ENCODE measurements at places on chromosomes 1 and 21. TPM values are rescaled to one million over a fixed set of nuclear protein-coding genes. Genes with fewer than 3 reads are reported as not detected.

Gene RSPO1
- total RNA-seq = 7.9 TPM

Gene PLPPR5
- not detected for total RNA-seq

DNA sequence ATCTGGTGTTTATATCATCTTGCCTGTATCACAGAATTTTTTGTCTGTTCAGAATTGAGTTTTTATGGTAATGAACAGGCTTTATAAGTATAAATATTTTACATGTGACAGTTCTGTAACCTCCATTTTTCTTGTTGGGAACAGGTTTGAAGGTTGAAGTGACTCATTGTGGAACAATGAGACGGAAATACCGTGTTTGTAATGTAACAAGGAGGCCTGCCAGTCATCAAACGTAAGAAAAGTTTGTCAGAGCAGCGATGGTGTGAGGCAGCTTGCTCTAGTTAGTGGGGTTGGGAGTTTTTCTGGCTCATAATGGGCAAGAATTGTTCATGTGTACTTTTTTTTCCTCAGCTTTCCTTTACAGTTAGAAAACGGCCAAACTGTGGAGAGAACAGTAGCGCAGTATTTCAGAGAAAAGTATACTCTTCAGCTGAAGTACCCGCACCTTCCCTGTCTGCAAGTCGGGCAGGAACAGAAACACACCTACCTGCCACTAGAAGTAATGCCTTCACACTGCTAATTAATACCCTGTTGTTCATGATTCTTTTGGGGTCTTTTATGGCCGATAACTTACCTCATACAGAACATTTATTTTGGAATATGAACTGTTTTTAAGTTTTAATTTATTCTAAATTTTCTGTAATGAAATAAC is 75.2 kb upstream of the TEKT2 start:
- no peak for DNase-seq

DNA sequence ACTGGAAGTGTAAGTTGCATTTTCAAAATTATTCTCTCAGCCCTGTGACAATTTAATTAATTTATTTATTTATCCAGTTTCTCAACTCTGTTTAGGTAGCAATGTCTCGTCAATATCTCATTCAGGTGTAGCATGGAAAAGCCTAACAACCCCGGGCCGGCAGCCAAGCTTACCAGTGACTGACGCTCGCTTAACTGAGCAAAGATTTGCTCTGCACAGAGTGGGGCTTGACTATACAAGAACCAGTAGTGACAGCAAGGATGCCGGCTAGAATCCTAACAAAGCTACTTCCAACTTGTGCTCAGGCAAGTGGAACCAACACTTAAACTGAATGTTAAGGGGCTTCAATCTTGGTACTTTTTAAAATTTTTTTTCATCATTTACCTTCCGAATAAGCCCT is 80.9 kb upstream of the ESRRG start:
- no peak for DNase-seq
